Mucosa of gallbladder (tissue), 1 donor: ENCODE measurements at places on chromosomes 16 and 17.

- DNase-seq = no peak
These were observed 22.3 kb upstream of the COX10 start for GRCh38 chr17:14046978-14047377.

DNA sequence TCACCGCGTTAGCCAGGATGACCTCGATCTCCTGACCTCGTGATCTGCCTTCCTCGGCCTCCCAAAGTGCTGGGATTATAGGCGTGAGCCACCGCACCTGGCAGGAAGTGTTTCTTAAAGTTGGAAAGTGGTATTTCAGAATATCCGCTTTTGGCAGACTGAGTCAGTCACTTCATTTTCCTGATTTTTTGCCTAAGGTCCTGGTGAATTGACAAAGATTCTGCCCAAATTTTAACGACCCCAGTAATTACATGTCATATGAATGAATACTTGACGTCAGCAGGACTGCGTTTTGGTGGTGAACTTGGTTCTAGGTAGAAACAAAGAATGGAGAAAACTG lies 4.5 kb upstream of the BRCA1 start:
- no peak for DNase-seq

- DNase-seq = no peak
These were observed 3.7 kb downstream of the BAHCC1 start for GRCh38 chr17:81398832-81399411.

- no peak for DNase-seq
These were observed 53.2 kb upstream of the ADCY9 start for GRCh38 chr16:4169415-4169814.

DNA sequence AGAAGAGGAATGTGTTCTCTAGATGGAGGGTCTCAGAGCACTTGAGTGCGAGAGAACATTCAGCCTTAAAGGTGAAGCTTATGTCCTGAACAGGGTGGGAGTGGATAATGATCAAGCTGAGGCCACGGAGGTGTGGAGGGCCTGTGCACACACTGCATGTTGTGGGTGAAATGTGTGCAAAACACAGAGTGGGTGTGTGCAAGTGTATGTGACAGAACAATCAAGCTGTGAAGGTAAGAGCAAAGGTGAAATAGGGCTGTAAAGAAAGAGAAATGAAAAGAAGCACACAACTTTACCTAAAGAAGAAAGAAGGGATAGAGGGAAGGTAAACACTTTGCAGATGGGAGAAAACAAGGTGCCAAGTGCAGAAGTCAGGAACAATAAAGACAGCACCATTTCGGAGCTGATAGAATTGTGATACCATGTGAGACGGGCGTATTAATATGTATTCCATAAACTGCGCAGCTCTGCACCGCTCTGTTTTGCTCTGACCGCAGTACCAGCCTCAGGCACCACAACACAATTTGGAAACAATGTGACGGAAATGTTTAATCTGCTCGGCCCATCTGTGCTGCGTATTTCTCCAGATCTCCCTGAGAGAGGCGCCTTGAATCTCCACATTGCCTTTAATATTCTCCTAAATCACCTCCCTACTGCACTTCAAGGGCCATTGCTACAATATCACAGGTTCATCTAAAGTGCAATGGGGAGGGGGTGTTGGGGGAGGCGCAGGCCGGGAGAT lies 40.6 kb downstream of the SNX11 start:
- DNase-seq = no peak

DNA sequence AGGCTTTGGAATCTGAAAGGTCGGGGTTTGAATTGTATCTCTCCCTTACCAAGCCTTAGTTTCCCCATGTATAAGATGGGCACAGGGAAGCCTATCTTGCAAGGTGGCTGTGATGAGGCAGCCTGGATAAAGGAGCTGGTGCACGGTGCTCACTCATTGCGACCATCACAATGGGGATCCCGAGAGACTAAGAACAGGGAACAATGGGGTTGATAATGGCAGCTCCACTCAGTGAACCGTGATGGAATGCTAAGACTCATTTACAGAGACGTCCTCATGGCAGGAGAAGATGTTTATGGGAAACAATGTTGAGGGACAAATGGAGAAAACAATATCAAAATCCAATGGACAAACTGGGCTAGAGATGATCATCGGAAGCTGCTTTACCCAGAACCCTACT lies 81.8 kb downstream of the SPACA3 start:
- DNase-seq = no peak

DNA sequence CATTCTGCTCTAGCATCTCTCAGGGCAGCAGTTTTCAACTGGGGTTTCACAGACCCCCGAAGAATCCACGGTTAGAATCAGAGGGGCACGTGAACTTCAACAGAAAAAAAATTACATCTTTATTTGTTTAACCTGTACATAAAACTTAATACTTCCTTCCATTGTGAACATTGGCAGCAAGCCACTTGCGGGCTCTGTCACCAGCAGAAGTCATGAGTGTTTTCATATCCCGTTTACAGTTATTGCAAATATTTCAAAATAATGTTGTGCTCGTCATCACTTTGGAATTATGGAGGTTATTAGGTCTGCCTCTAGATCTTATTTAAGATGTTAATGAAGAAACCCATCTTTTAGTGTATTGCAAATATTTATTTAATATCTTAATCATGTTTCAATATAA lies 109.8 kb downstream of the SDR42E1 start:
- DNase-seq = peak; percentile 19

GRCh38 chr16:50246299-50247122 lies 19.8 kb upstream of the ADCY7 start:
- DNase-seq = no peak

DNA sequence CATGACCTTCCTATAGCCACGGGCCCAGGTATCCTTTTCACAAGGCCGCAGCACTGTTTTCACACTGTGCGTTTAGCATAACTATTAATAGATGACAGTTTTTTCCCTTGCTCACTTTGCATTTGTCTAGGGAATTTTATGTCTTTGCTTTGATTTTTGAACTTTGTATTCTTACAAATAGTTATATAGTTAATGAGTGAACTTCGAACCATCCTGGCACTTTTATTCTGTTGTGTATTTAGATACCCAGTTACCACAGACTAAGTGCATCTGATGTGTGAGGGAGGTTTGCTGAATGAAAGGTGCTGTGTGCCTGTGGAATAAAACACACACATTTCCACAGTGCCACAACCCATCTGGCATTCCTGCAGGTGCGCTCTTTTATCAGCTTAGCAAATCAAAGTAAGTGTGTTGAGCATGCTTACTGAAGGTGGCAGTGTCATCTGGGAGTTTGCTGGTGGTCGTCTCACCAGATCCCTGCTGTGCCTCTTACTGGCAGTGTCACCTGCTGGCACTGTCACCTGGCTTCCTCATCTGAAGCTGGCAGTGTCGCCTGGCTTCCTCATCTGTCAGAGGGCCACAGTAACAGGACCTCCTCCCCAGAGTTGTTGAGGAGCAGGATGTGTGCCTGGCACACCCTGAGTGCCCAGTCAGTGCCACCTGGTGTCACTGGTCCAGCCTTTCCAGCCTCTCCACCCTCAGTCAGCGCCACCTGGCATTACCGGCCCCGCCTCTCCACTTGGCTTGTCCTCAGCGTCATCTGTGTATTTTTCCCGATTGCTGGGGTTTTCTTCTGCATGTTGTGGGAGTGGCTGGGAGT lies 37.6 kb downstream of the USP10 start:
- DNase-seq = no peak

- DNase-seq = no peak
These were observed 12.6 kb upstream of the FUS start for GRCh38 chr16:31167315-31167714.

DNA sequence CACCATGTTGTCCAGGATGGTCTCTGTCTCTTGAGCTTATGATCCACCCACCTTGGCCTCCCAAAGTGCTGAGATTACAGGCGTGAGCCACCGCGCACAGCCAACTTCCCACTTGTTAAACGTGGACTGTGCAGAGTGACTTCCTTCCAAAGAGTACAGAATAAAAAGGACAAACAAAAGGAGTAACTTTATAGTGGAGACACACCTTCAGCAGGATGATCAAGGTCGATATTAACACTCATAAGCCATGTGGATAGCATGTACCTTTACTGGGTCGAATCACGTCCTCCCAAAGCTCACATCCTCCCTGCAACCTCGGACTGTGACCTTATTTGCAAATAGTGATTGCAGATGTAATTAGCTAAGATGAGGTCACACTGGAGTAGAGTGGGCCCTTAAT lies 10.1 kb upstream of the ZFP1 start:
- no peak for DNase-seq

GRCh38 chr16:4505356-4506147 lies 29.4 kb downstream of the HMOX2 start:
- peak; percentile 31 for DNase-seq

- no peak for DNase-seq
These were observed 26.3 kb downstream of the PMP22 start for GRCh38 chr17:15238676-15239422.

- no peak for DNase-seq
These were observed 78.7 kb upstream of the GPRC5B start for GRCh38 chr16:19963301-19963700.

DNA sequence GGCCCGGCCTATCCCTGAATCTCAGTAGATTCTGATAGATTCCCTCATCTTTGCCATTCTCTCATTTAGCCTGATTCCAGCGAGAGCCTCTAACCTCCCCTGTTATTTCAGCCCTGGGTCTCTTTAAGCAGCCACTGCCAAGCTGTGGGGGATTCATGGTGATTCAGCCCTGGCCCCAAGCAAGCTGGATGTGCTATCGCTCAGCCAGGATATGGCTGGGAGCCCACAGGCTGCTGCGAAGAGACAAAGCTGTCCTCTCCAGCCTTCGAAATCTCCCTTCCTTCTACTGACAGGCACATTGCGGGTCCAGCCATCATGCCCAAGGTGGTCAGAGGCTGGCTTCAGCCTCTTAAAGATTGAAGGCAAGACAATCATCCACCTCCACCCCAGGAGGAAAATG lies 394.1 kb downstream of the SOX9 start:
- no peak for DNase-seq

GRCh38 chr17:5499476-5500231 lies 13.3 kb downstream of the MIS12 start:
- no peak for DNase-seq

DNA sequence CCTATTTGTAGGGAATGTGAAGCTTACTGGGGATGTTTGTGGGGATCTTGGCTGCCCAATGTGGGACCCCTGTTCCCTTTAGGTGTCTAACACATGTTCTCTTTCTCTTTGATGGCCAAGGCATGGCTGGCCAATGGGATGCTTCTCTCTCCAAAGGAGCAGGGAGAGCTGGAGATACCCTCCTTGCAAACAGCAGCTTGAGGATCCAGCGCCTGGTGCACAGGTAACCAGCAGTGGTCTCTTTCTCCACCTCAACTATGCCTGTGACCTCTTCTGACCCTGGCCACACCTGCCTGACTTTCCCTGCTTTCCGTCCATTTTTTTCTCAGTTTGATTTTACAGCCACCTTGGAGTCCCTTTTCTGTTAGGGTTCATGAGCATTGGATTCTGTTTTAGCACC lies 16.8 kb upstream of the NKD1 start:
- DNase-seq = no peak

GRCh38 chr17:70271672-70272071 lies 102.3 kb downstream of the KCNJ2 start:
- DNase-seq = no peak

DNA sequence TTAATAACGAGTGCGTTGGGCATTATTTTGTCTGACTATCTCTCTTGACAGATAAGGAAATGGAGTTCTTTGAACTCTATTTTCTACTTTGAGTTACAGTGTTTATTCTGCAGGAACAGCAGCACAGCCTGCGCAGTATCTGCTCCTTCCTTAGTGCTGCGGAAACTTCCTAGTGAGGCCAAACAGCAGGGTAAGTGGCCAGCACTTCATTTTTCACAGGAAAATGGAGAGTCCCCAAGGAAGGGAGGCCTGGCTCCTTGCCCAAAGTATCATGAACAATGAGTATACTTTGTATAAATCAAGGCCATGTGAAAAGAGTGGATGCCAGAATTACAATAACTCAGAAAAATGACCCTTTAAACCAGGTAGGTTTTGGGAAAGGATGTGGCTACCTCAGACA lies 140.6 kb downstream of the VPS53 start:
- no peak for DNase-seq

DNA sequence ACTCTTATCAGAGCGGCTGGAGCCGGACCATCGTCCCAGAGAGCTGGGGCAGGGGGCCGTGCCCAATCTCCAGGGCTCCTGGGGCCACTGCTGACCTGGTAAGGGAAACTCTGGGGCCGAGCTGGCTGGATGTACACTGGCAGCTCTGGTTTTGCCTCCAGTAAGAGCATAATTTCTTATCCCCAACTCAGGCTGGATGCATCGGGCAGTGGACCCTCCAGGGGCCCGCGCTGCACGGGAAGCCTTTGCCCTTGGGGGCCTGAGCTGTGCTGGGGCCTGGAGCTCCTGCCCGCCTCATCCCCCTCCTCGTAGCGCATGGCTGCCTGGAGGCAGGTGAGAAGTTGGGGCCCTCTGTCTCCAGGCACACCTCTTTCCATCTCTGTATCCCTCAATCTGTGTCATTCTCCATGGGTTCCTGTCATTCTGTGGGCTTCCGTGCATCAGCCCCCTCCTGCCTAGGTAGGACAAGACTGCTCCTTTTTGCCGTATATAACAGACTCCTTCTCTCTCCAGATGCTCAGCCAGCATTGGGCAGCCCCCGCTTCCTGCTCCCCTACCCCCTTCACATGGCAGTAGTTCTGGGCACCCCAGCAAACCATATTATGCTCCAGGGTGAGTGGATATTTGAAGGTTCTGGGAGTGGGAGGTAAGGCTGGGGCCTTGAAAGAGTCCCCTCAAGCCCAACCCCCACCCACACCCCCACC lies 9.4 kb upstream of the TMEM88 start:
- no peak for DNase-seq

DNA sequence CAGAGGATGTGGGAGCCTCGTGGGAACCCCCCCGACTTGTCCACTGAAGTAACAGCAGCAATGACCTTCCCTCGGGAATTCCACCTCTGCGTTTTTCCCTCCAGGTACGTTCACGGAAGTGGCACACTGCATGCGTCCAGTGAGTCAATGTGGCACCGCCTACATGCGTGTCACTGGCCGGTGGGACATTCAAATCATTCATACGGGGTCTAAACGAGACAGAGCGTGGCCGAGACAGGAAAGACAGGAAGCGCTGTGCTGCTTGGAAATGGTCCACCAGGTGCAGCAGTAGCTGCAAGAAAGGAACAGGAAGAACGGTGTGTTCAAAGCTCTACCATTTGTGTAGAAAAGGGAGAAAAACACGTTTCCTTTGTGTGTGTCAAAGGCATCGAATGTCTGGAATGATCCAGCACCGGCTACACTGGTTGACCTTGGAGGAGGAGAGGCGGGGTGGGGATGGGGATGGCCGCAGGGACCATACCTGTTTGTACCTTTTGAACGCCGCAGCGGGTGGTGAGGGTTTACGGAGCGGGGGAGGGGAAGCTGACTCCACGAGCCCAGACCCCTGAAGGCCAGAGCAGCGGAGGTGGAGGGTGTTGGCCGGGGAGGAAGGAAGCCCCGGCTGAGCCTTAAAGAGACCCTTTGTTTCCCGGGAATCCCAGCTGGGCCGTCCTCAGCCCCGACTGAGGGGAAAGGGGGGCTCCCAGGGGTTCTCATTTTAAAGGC lies 1.7 kb upstream of the PGAP6 start:
- DNase-seq = peak; percentile 59

GRCh38 chr16:8645141-8645521 lies 23.6 kb downstream of the METTL22 start:
- DNase-seq = no peak
